ENCODE measurements at places on chromosomes 3 and 15.

- DNase-seq: no peak
These were observed 53.7 kb downstream of the CCDC54 start for GRCh38 chr3:107430996-107431245.

GRCh38 chr3:123832692-123833397, 51.3 kb downstream of the MYLK start:
- no peak for DNase-seq

DNA sequence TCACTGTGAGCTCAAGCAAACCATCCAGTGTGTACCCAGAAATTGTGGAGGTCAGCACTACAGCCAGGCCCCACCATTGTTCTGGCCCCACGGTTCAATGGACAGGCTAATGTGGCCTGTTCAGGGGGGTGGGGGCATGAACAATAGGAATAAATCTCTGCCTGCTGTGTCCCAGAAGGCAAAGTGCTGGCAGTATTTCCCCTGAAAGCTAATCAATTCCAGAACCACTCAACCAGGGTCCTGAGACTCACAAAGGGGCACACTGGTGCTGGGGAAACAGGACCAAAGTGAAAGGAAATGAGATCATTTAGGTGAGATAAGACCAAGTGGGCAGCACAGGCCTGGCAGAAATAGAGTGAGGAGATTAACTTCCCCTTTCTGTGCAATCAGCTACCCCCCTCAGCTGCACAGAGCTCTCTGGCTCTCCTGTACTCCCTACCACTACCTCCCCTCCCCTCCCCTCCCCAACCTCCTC, 11.5 kb downstream of the CRYGS start:
- no peak for DNase-seq

DNA sequence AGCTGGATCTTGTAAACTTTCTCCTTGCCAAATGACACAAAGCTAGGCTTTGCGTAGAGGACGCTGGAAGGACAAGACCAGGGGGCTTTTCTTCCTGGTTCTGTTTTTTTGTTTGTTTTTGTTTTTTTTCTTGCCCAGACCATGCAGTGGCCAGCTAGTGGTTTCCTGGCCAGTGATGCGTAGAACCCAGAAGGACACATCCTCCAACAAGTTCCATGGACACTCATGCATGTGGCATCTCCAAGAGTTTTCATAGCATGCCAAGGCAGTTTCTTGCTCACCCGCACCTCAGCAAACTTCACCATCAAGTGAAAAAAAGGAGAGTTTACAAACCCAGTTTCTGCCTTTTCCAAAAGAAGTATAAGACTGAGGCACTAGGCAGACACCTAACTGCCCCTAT, 46.1 kb upstream of the TMCO5A start:
- no peak for DNase-seq

- no peak for DNase-seq
These were observed 97.3 kb downstream of the XXYLT1 start for GRCh38 chr3:195173657-195174056.

DNA sequence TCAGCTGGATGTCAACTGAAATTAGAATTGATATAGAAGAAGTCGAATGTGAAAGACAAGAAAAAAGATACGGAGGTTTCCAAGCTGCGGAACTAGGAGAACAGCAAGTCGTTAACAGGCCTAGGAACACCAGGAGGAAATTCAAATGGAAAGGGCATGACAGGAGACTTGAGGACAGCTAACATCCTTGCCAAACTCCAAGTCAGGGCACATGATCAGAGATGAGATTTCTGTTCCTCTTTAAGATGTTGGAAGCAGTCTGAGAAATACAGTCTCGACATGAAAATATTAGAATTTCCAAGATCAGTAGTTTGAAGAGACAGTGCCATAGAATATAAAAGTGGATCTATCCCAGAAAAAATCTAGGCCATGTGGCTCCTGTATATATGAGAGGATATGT, 5.0 kb downstream of the MYO5A start:
- no peak for DNase-seq

DNA sequence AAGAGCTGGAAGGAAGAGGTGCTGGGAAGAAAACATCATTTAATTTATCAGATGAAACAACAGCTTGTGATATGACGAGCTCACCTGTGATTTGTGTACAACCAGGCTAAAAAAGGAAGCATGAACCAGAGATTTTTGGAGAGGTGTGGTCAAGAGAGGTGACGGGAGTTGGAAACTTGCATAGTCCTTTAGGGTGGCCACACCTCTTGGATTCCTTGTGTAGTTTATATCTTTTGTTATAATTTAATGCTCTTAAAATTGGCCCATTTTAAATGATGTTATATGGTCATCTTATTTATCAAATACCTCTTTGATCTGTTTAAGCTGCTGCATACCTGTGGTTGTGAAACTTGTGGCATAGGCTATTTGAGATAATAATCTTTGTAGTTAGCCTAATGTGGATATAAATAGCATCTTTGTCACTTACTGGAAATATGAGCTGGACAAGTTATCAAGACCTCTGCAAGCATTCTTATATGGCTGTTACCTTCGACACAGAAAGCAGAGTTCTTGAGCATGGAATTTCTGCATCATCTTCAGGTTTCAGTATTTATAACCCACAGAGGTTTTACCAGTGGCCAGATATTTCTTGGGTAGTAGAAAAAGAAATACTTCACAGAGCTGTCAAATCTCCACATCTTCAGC, 49.1 kb downstream of the IL1RAP start:
- no peak for DNase-seq

GRCh38 chr3:187932530-187932929, 187.3 kb upstream of the BCL6 start:
- DNase-seq: no peak

- DNase-seq: no peak
These were observed 124.2 kb downstream of the GHSR start for GRCh38 chr3:172323894-172324610.

DNA sequence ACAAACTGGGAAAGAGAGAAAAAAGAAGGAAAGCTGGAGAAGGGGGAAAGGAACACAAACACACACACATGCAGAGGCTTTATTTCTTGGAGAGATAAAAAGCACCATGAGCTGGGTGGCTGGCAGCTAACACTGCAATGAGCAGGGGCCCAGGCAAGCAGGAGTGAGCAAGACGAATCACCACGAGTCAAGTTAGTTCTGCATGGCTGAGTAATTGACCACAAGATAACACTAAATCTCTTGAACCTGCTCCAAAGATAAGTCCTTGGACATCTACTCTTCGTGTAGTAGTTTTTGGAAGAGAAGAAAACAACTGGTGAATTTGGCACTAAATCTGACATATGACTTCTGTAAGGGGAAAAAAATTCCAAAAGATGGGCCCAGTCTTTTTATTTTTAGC, 100.9 kb downstream of the MYO5A start:
- DNase-seq: peak; percentile 68
